Posterior vena cava (tissue), 2 donors: ENCODE measurements at places on chromosomes 11 and 22. TPM values are rescaled to one million over a fixed set of nuclear protein-coding genes. Genes with fewer than 3 reads are reported as not detected.
A peak's percentile ranks its signal among the peaks of the same experiment; 100 is the strongest.

The TNNT3 gene
- total RNA-seq: 45.3 TPM

The NTM gene
- 8.2 TPM for total RNA-seq

The RBMXL2 gene
- total RNA-seq: not detected

The MRGPRF gene
- 138 TPM for total RNA-seq

The OR52I1 gene
- total RNA-seq: not detected

The PIK3IP1 gene
- 18.8 TPM for total RNA-seq

The MAP6 gene
- total RNA-seq: 11.6 TPM

The PIH1D2 gene
- 1.7 TPM for total RNA-seq

The NLRX1 gene
- total RNA-seq: 23.9 TPM

The ATP6V1E1 gene
- 116 TPM for total RNA-seq

The MPPED2 gene
- 5.5 TPM for total RNA-seq

The OR51I1 gene
- total RNA-seq: not detected

DNA sequence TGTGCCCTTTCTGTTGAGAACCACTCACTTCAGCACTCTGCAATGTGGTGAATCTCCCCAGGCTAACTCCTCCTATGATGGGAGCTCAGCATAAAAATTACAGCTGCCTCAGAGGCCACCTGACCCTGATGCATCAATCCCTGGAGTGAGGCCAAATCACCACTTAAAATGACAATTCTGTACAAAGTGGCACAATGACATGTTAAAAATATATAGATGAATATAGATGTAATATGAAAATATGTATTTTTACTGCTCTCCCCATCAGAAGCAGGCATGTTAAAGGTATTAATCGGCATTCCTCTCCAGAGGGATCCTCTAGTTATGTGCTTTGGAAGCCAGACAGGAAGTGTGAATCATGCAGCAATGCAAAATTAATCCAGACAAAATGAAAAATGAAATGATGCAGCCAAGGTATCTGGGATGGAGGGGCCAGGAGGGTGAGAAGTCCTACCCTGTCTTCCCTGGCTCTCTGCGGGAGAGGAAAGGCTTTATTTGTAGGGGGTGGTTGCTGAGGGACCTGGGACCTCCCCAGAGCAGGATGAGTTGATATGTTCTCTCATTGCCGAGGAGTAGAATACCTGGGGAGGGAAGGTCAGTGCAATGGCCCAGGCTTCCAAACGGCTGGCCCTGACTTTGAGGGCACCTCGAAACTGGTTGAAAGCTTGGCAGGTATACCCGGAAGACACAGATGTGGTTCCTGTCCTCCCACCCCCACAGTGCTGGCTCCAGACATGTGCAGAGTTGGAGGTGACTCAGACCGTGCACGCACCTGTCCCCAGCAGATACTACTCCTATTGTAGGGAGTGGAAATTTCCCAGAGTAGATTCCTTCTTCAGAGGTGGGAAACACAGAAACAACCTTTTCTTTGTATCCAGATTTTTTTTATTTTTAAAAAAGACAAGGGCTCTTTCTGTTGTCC, 347.9 kb upstream of the NCAM1 start:
- no peak for DNase-seq

- no peak for DNase-seq
These were observed 30.0 kb downstream of the CYB5R2 start for GRCh38 chr11:7643314-7643713.

DNA sequence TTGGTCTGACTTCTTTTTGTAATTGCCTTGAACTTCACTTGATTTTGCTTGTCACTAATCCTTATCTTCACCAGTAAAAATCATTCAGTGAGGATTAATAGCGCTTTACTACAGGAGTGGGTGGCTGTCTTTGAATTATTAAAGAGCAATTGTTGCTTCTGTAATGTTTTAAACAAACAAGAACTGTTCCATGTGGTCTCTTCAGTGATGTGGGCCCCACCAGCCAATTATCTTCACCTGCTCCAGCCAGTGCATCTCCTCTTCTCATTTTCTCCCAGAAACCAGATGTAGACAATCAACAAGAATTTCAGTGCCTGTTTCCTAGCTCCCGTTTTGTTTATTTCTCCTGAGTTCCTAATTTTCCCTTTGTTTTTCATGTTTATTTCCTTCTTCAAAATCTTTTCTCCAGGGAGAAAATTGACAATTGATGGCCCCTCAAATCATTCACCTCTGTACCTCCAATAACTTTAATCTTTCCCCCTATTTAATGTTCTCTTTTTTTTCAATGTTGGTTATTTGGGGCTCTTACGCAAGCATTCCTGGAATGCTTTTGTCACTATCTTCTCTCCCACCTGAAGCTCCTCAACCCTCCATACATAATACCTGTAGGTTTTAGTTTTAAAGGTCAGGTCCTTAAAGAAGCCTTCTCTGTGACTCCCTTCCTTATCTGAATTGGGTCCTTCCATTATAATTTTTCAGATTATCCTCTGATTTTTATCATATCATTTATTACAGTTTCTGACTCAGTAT, 115.1 kb downstream of the ARFGAP2 start:
- no peak for DNase-seq

GRCh38 chr11:34198523-34198922, 93.1 kb downstream of the NAT10 start:
- no peak for DNase-seq

GRCh38 chr11:69351460-69351859, 57.5 kb downstream of the MYEOV start:
- DNase-seq: no peak

DNA sequence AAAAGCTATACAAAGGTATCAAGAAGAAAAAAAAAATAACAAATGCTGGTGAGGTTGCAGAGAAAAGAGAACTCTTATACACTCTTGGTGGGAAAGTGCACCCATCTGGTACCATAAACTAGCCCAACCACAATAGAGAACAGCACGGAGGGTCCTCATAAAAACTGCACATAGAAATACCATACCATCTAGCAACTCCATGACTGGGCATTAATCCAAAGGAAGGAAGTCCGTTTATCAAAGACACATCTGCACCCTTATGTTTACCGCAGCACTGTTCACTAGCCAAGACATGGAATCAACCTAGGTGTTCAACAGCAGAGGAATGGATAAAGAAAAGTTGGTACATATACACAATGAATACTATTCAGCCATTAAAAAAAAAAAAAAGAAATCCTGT, 10.8 kb upstream of the CLDN5 start:
- no peak for DNase-seq

- DNase-seq: no peak
These were observed 106.2 kb downstream of the IGLL1 start for GRCh38 chr22:23473901-23474300.

GRCh38 chr11:102611291-102611690, 13.8 kb downstream of the MMP20 start:
- DNase-seq: no peak

DNA sequence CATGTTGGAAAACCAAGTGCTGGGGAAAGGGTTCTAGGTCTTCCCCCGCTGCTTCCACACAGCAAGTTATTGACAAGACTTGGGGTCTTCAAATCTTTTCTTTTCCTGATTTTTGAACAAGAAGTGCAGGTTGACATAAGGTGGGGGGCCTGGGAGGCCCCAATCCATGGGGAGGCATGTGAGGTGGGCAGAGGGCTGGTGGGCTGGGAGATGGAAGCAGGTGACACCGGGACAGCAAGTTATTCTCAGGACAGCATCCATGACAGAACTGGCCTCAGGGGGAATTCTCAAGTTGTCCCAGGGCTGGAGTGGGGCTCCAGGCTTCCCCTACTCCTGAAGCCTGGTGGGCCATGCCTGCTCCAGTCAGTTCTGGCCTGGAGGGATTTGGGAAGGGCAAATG, 5.5 kb downstream of the FGF19 start:
- DNase-seq: peak; percentile 30

DNA sequence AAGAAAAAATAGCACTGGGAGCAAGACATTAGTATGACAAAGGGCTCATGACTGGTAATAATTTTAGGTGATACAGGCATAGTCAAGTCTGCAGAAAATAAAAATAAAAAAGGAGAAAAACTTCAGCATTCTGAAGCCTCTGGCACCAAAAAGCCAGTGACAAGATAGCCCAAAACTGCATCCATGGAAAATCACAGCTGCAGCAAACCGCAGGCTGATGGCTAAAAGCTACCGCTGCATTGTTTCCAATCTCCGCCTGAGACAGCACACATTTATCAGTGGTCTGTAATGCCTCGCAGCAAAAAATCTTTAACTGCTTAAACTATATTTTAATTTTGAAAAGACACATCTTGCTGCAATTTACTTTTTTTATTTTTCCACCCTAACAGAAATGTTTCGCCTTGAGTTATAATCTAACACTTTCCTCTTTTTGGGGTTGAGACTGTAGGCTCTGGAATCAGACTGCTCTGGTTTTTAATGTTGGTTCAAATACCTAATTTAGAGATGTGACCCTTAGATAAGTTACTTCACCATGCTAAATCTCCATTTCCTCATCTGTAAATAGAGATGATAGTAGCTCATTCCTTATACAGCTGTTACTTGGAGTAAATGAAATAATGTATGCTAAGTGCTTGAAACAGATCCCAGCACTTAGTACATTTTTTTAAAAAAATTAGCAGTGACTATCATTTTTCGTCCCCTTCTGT, 42.0 kb upstream of the FIBIN start:
- no peak for DNase-seq

DNA sequence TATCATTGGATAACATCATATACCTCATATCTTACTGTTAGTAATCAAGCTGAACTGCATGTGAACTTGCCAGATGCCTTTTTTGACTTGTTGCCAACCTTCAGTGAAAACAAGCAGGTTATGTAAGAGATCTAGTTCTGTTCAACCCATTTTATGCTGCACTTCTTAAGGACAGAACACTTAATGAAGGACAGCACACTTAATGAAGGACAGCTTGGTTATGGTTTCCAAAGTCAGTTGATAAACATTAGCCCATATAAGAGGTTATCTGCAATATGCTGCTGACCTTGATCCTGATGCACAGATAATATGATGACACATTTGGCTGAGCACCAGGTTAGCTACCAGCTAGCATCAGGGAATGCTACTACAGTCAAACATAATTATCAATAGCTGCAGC, 358.7 kb upstream of the PDGFD start:
- DNase-seq: no peak

- DNase-seq: no peak
These were observed 37.1 kb downstream of the APOL5 start for GRCh38 chr22:35754761-35755160.

DNA sequence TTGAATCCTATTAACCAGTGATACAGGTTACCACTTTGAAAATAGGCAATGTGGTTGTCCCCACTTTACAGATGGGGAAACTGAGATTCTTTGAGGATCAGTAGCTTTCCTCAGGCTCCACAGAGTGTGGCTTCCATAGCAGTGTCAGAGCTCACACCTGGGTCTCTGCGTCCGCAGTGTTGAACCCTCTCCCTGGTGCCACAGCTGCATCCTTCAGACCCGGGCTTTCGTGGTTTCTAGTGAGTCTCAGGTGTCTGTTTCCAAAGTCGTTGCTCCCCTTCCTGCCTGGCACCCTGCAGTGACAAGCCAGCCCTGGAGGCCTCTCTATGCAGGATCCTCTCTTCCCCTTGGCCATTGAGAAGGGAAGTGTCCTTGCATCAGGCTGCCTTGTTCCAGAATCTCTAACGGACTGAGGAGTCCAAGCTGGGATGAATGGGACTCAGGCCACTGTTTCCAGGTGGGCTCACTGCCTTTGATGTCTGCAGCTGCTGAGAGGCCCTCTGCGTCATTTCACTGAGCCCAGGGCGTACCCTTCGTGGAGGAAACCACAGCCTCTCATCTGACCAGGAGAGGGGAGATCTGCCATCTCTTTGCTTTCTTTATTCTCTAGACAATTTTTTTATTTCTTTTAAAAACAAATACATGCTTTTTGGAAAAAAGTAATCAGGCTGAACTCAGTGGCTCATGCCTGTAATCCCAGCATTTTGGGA, 48.4 kb upstream of the MICAL2 start:
- DNase-seq: no peak

DNA sequence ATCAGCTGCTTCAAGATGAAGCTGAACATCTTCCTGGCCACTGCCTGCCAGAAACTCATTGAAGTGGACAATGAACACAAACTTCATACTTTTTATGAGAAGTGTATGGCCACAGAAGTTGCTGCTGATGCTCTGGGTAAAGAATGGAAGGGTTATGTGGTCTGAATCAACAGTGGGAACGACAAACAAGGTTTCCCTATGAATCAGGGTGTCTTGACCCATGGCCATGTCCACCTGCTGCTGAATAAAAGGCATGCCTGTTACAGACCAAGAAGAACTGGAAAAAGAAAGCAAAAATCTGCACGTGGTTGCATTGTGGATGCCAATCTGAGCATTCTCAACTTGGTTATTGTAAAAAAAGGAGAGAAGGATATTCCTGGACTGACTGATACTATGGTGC, 22.2 kb upstream of the BIRC3 start:
- no peak for DNase-seq

DNA sequence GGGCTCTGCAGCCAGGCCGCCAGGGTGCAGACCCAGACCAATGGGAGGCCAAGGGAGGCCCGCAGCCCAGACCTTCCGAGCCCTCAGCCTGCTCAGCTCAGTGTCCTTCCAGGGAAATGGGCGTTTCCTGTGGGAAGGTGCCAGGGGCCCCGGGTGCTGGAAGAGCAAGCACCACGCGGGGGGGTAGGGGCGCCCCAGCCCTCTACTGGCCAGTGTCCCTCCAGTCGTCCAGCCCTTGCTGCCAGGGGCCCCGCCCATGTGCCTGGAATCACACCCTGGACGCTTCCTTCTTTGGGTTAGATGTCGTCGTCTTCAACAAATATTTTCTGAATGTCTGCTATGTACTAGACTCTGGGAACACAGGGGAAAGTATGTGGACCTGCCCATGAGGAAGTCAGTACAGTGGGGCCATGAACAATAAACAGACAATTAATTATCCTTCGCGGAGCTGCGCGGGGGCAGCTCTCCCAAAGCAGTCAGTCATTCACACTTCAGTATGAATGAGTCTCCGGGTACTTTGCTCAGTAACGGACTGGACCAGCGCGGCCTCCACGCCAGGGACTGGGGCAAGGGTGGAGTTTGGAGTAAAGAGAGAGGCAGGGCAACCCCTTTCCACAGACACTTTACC, 60.2 kb downstream of the CDKN1C start:
- peak; percentile 97 for DNase-seq

DNA sequence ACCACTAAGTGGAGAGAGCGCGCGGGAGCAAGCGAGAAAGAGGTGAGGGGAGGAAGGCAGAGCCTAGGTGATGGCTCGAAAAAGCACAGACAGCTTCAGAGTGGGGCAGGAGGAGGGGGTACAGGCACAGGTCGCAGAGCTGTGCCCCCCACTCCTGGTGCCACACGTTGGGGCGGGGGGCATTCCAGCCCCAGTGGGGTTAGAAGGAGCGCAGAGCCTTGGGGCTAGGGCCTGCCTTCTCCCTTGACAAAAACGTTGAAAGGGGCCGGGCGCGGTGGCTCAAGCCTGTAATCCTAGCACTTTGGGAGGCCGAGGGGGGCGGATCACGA, 41.6 kb upstream of the ISX start:
- DNase-seq: no peak

GRCh38 chr11:131428853-131429252, 58.4 kb downstream of the NTM start:
- DNase-seq: no peak

GRCh38 chr22:19987394-19988306, 29.0 kb downstream of the ARVCF start:
- no peak for DNase-seq

- DNase-seq: no peak
These were observed 4.6 kb downstream of the APOL4 start for GRCh38 chr22:36197065-36197440.
